ENCODE measurements at places on chromosomes 13 and 19.

GRCh38 chr19:36605101-36605876 is at the start of gene ZNF382:
Gene ZNF382, plus strand, starts transcription at chr19:36605313. Its CDS starts 4,602 bp downstream, at chr19:36609915.
- DNase-seq, result no peak

- no peak for DNase-seq
These were observed 13.6 kb downstream of the HAUS8 start for GRCh38 chr19:17061691-17062090.

DNA sequence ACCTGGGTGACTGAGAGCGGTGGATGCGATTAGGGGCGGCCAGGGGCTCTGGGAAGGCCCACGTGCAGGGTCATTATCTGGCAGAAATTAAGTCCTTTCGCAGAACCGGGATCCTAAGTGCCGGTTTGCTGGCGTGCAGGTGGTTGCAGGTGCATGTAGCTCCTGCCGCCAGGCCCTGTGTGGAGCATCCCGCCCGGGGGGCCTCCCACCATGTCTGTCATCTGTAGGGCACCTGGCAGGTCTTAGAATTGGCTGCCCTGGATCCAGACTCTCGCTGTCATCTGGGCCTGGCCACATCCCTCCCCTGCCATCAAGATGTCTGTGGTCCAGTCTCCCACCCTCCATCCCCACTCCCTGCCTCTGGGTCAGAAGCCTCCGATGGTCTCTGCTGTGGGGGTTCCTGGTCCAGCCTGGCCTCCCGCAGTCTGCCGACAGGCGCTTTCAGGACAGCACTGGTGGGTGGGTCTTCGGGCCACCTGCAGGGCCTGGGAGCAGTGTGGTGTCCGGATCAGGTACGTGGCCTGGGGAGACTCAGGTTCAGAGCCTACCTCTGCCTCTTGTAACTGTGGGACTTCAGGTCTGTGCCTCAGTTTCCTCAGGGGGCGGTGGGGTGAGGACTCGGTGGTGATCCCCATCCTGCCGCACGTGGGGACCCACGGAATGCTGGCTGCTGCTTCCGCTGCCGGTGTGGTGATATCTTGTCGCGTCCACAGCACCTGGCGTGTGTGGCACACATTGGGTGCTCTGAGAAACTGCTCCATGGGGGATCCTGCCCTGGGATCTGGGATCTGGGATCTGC is 5.4 kb downstream of the GNA11 start:
- DNase-seq, result peak; percentile 65

- no peak for DNase-seq
These were observed 763.1 kb upstream of the SLITRK1 start for GRCh38 chr13:84645196-84646012.

GRCh38 chr19:12112701-12113100 is 27.4 kb downstream of the ZNF20 start:
- no peak for DNase-seq

GRCh38 chr19:50380751-50381151 is 3.4 kb upstream of the POLD1 start:
- no peak for DNase-seq
